T-helper 17 cell (primary cell): ENCODE measurements at places on chromosomes 2 and 18.
A peak's percentile ranks its signal among the peaks of the same experiment; 100 is the strongest.

DNA sequence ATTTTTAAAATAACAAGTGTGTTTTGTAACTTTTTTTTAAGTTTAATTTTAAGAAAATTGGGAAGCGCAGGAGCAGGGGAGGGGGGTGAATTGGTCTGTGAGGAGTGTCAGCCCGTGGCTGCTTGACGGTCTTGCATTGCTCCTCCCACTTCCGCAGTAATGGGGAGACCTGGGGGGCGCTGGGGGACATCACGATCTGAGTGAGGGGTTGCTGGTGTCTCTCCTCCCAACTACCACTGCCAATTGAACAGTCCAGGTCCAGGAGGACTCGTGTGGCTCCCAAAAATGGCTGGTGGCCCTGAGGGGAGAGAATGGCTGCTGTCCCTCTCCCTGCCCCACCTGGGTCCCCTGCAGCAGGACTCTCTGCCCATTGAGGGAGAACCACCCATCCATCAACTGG lies 57.4 kb upstream of the SMAD7 start:
- no peak for DNase-seq

DNA sequence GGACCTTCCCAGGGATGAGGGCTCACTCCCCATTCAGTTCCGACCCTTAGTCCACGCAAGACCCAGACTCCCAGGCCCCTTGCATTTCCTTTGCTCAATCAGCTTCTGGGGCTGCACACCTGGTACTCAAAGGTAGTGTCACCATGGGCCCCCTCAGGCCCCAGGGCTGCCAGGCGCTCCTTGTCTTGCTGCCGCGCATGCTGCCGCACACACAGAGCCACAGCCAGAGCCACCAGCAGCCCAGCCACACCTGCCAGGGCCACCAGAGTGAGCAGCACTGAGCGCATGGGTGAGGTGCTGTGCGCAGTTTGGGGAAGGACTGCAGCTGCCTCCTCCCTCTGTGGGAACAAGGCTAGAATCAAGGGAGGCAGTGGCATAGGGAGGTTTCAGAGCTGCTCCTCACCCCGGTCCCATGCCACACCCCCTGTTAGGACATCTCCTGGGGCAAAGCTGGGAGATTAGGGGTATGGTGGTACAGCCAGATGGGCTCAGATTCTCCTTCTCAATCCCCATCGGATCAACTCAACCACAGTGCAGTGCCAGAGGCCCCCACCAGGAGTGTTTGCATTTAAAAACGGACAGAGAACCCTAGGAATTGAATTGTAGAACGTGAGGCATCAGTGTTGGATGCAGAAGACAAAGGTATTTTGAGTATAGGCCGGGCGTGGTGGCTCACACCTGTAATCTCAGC lies 11.3 kb downstream of the PTPRN start:
- no peak for DNase-seq

- no peak for DNase-seq
Measured at GRCh38 chr2:20103530-20103929, 52.1 kb upstream of the LAPTM4A start.

- DNase-seq = no peak
Measured at GRCh38 chr2:202361108-202361507, 15.0 kb upstream of the BMPR2 start.

- no peak for DNase-seq
Measured at GRCh38 chr2:11530864-11531465, 2.9 kb upstream of the GREB1 start.

- no peak for DNase-seq
Measured at GRCh38 chr18:30527917-30528316, 514.6 kb downstream of the DSC3 start.

DNA sequence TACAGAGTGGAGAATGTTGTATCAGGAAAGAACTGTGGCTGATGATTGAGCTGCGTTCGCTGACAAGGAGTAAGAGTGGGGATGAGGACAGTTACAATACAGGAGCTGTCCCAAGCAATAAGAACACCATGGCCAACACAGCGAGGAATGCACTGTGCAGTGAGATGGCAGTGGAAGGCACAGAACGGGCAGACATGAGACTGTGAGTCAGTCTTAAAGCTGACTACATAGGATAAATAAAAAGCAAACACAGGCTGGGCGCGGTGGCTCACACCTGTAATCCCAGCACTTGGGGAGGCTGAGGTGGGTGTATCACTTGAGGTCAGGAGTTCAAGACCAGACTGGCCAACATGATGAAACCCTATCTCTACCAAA lies 89.8 kb downstream of the CABYR start:
- DNase-seq = no peak

- peak; percentile 12 for DNase-seq
Measured at GRCh38 chr2:120675460-120676130, 60.1 kb upstream of the GLI2 start.

GRCh38 chr2:10864251-10864650 lies 47.5 kb upstream of the KCNF1 start:
- DNase-seq = no peak

DNA sequence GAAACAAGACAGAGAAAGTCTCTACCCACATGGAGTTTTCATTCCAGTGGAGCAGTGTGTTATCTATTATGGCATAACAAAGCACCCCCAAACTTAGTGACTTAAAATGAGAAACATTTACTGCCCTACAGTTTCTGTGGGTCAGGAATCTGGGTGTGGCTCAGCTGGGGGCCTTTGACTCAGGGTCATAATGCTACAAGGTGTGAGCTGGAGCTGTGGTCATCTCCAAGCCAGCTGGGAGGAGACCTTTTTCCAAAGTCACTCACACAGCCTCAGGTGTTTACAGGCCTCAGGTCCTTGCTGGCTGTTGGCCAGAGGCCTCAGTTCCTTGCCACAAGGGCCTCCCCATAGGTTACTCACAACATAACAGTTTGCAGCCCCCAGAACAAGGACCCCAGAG lies 169.2 kb downstream of the ETAA1 start:
- no peak for DNase-seq

- DNase-seq = no peak
Measured at GRCh38 chr18:41805341-41805740, 149.7 kb upstream of the PIK3C3 start.

- no peak for DNase-seq
Measured at GRCh38 chr18:57038395-57038794, 108.5 kb upstream of the BOD1L2 start.

GRCh38 chr2:30213907-30214463 lies 17.3 kb upstream of the LBH start:
- no peak for DNase-seq

DNA sequence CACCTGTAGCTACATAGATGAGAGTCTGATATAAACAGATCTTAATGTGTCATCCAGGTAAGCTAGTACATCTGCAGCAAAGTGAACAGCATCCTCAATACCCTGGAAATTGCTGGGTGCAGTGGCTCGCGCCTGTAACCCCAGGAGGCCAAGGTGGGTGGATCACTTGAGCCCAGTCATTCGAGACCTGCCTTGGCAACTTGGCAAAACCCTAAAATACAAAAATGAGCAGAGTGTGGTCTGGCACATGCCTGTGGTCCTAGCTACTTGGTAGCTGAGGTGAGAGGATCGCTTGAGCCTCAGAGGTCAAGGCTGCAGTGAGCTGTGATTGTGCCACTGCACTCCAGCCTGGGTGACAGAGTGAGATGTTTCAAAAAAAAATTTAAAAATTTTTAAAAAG lies 233.9 kb upstream of the SP5 start:
- no peak for DNase-seq

DNA sequence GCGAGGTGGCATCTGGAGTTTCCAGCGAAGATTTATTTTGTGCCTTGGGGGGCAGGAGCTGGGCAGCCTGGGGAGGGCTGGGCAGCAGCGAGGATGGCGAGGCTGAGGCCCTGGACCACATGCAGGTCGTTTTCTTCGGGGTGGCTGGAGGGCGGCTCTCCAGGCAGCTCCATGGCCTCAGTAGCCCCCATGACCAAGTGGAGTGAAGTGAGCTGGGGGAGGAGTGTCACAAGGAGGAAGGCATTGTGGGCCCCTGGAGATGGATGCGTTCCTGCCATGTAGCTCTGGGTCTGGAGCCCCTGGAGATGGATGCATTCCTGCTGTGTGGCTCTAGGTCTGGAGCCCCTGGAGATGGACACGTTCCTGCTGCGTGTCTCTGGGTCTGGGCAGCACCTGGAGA lies 40.4 kb downstream of the SH3BP4 start:
- DNase-seq = no peak

- DNase-seq = no peak
Measured at GRCh38 chr18:28175930-28176697, 816 bp downstream of the CDH2 start.

DNA sequence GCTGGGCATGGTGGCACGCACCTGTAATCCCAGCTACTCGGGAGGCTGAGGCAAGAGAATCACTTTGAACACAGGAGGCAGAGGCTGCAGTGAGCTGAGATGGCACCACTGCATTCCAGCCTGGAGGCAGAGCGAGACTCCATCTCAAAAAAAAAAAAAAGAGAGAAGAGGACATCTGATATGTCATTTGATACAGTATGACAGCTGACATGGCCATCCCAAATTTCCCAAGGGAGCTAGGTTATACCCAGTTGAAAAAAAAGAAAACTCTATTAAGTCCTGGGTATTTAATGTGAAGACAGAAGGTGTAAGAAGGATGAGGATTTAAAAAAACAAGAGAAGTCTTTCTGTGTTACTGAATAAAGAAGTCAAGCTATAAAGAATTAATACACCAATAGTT lies 23.3 kb downstream of the CLASP1 start:
- DNase-seq = no peak

- DNase-seq = no peak
Measured at GRCh38 chr18:46711444-46711863, 45.4 kb downstream of the ST8SIA5 start.

DNA sequence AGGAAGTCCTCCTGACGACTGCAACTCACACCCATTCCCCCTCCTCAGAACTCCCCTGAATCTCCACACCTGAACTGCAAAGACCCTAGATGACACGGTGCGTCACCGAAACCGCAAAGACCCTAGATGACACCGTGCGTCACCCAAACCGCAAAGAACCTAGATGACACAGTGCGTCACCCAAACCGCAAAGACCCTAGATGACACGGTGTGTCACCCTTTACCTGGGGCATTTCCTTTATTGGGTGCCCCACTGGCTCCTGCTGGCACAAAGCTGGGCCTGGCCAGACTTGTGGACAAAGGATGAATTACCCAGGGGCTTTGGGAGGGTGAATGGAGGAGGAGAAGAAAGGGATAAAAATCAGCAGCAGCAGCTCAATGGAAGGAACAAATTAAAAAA lies 123.8 kb downstream of the CELF4 start:
- DNase-seq = no peak

GRCh38 chr2:68692511-68692910 lies 42.1 kb upstream of the ARHGAP25 start:
- no peak for DNase-seq

DNA sequence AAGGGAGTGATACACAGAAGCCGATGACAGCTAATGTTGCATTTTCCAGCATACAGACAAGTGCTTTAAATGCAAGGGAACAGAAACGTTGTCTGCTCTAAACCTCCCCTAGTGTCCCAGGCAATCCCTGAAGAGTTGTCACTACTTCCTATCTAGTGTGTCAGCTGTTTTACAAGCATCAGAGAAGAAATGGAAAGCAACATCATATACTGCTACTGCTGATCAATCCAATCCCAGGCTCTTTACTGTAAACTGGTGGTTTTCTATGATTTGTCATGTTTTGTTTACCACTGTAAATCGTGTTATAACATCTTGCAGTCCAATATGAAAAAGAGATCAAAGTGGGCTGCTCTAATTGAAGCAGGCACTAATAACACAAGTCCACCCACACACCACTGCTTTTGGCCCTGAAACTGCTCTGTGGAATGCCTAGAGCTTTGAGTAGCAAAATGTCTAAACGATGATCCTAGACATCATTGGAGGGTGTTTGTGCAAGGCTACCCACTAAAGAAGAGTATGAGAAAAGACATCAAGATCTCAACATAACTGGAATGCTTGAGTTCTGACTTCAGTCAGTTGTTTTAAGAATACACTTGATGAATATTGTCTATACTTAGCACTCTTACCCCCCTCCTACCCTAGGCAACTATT lies 18.1 kb upstream of the ROCK1 start:
- DNase-seq = no peak

GRCh38 chr2:71462641-71463341 lies 9.4 kb downstream of the DYSF start:
- no peak for DNase-seq

GRCh38 chr18:55149994-55150393 lies 190.7 kb upstream of the CCDC68 start:
- no peak for DNase-seq

DNA sequence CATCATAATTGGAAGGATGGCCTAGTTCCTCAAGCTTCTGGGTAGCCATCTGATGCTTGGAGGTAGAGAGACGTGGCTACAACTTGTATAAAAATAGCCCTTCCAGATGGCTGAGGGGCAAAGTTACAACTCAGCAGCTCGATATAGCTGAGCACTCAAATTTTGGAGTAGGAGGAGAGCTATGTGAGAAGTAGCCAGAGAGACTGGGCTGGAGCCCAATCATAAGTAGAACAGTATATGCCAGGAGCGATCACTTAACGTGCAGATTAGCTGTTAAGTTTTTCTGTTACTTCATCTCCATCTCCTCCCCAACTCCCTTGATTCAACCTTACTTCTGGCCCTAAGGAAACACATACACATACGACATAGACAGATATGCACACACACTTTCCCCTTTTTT lies 28.8 kb downstream of the CNRIP1 start:
- DNase-seq = no peak
